Ovary (tissue), 10 donors: ENCODE measurements at places on chromosomes 1 and 21. TPM values are rescaled to one million over a fixed set of nuclear protein-coding genes. Genes with fewer than 3 reads are reported as not detected.

- no peak for DNase-seq
Observed at GRCh38 chr1:167599957-167600581, 30.0 kb upstream of the RCSD1 start.

The IRF6 gene
- polyA plus RNA-seq, result 2.5 TPM

DNA sequence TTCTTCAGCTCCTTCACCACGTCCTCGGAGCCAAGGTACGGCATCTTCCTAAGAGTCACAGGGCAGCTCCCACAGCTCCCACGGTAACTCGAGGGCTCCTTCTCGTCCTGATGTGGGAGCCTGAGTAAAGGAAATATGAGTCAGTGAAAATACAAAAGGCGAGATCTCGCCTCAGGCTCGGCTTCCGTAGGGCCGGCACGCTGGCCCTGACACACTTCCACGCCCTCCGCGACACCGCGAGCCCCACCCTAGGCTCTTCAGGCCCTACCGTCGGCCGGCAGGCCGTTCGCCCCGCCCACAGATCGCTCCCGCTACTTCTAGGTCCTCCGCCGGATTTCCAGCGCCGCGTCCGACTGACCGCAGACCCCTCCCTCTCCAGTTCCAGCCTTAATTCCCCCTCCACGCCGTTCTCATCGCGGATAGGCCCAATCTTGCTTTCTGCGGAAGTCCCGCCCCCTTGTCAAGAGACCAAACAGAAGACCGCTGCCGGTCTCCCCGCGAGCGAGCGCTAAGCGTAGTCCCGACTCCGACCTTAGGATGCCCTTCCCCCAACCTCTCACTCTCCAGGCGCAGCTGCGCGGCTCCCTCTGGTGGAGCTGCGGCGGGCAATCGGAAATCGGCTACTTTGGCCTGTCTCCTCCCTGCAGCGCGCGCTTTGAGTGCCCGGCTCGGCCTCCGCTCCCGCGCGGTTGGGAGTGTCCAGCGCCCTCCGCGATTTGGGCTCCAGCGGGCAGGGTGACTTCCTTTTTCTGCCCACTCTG, at the start of the genes AP4B1 and DCLRE1B:
Gene AP4B1, minus strand, starts transcription at position 126 of the 761 bp plus-strand sequence. Its CDS starts 82 bp downstream, at position 44.
Gene DCLRE1B, plus strand, starts transcription at position 653 of the 761 bp plus-strand sequence. CDS start 261 bp downstream, outside the sequence.
- peak; percentile 97 for DNase-seq

DNA sequence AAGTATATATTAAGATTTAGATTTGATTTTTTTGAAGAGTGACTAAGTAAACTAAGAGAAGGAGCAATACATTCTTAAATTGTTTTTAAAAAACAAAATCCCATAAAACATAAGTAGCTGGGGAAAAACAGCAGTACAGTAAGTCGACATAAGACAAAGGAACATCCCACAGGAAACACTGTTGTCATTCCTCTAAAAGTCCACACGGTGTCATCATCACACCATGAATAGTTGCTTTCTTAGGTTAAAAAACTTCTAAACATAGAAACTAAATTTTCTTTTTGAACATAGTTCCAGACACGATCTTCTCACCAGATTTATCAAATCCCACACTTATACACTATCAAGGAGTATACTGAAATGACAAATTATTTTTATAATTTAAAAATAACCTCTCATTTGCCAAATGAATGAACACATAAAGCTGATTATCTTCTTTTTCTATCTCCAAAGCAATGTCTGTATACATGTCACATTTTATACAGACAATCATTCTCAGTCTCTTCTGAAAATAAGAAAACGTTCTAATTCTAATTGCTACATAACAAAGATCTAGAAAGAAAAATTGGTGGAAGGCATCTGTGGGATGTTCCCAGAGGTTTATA, 15.8 kb downstream of the ODF2L start:
- DNase-seq, result no peak

DNA sequence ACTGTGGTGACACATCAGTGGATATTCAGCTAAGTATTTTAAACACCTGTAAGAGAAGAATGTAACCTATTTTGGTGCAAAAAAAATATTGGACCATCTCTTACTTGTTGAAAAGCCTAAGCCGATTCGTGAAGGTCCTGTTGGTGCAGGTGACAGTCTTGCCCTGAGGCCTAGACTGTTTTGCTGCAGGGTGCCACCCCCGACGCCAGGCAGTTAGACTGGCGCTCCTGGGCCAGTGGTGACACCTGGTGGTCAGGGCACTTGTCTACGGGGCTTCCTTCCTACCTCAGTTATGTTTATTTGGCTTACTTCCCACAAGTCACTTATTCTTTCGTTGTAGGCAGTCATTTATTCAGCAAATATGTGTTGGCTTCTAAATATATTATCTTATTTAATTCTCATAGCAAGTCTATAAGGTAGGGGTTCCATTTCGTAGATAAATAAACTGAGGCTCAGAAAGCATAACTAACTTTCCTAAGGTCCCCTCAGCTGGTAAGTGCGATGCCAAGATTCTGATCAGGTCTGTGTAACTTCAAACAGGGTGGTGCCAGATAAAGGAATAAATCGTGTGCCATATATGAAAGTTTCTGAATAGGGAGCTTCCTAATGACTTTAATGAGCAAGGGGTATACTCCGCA, 1.9 kb downstream of the EEIG2 start:
- DNase-seq, result peak; percentile 30

The HTR6 gene
- polyA plus RNA-seq, result not detected

GRCh38 chr1:235259133-235259778, 68.7 kb downstream of the ARID4B start:
- no peak for DNase-seq

The MOB3C gene
- 13.2 TPM for polyA plus RNA-seq

- peak; percentile 90 for DNase-seq
Observed at GRCh38 chr1:228487336-228488124, at the start of gene RNF187. Gene RNF187, plus strand, starts transcription at chr1:228487382.

The CCDC181 gene
- polyA plus RNA-seq, result 5.5 TPM

The TSSK3 gene
- polyA plus RNA-seq, result 0.78 TPM

DNA sequence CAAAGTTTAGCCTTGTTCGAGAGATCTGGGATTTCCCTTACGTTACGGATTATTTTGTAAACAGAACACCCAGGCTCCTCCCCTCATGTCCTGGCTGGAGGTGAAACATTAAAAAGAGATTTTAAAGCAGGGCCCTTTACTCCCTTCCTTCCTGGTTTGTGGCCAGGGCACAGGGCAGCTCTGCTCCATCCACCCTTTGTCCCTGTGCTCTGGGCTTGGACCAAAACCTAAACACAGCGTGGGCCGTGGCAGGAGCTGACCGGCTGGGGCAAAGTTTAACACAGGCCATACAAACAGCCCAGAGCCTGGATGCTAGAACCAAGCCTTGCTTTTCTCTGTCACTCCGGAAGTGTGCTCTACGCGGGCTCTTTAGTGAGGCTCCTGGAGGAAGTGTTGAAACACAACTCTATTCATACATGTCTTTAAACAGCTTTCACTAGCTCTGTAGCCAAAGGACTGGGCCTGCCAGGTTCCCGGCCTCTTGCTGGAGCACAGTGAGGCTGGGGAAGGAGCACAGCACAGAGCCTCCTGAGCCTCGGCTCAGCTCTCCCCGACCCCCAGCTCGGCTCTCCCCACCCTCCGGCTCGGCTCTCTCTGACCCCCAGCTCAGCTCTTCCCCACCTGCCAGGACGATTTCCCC, 84.7 kb downstream of the PDE9A start:
- DNase-seq, result peak; percentile 55

The OR2L2 gene
- 0.12 TPM for polyA plus RNA-seq

The LCE3D gene
- not detected for polyA plus RNA-seq

- no peak for DNase-seq
Observed at GRCh38 chr1:192805832-192806323, 3.0 kb upstream of the RGS2 start.

The OR6N1 gene
- polyA plus RNA-seq, result not detected

- peak; percentile 72 for DNase-seq
Observed at GRCh38 chr1:31155216-31155806, 84.4 kb downstream of the NKAIN1 start.

DNA sequence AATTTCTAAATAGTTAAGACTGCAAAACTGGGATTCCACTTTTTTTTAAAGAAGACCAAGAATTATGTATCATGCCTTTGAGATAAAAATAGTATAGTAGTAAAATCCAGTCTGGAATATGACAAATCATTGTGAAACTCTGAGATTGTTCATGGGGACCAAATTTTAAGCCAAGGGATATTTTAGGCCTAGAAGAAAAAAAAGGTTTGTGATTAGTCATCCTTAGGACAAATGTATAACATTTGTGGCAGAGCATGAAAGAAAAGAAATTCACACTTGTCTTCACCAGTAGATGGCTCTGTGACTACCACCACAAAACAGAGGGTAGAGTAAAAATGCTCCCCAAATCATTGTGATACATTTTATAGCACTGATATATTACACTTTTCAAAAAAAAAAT, 226.1 kb downstream of the KCTD3 start:
- DNase-seq, result no peak

- DNase-seq, result no peak
Observed at GRCh38 chr1:225651872-225652728, 823 bp downstream of the ENAH start.

DNA sequence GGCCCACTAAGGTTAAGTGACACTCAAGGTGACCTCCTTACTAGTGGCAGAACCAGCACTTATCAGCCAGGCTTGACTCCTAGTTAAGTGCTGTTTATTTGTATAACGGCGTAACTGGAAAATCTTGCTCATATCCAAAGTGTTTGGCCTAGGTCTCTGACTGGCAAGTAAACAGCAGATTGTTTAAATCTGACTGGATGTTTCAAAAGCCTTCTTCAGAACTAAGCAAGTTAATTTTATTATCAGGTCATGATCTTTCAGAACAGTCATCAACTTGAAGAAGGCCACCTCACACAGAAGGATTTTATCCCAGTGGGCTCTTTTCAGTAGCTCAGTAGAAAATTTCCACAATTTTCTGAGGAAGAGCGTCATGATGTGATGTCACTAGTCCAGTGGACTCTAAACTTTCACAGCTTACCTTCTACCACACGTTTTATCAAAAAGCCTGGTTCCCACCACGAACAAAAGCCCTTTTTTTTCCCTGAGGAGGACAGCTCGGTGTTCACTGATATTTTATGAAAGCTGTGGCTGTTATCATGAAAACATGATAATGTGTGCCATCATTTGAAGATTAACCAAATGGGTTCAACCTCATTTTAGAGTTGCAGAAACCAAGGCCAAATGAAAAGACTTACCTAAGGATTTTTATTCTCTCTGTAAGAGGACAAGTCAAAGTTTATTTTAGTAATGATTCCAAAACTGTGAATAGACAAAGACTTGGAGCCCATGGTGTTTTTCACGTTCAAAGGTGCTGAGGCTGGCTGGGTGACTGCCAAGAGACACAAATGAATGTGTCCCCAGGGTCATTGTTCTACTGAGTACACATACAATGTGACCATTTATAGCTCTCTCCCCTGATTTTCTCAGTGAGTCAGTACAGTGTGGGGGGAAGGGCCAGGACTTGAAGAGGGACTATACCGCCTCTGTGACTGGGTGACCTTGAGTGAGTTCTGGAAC, 9.1 kb downstream of the SGIP1 start:
- no peak for DNase-seq

The CLCA1 gene
- not detected for polyA plus RNA-seq

The ADAMTS1 gene
- 155 TPM for polyA plus RNA-seq

- DNase-seq, result no peak
Observed at GRCh38 chr1:207109004-207109403, 5.0 kb downstream of the C4BPA start.

The RORC gene
- 0.39 TPM for polyA plus RNA-seq

- peak; percentile 93 for DNase-seq
Observed at GRCh38 chr21:39022863-39023693, 160.2 kb downstream of the PSMG1 start.

The GPX7 gene
- 23.1 TPM for polyA plus RNA-seq

DNA sequence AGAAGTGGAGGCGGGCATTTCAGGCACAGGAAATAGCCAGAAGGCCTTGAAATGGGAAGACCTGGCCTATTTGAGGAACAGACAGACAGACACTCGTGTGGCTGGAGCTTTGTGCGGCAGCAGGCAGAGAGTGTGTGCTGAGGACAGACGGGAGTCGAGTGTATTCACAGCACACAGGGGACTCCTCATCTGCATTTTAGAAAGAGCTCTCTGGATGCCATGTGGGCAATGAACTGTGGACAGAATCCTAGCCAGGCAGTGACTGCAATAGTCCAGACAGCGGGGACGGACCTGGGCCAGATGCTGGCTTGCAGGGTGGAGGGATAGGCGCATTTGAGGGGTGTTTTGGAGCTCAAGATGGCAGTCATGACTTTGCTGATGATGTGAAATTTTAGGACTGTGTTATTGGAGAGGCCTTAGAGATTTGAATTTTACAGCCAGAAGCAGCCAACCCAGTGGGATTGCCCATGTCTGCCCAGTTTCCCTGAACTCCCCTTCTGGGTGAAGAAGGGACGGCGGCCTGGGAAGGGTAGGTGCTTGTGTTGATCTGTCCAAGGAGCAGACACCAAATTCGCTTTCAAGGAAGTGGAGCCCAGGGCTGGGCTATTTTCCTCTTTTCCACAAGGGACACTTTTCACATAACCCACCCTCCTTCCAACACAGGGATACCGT, 43.7 kb downstream of the CHAF1B start:
- DNase-seq, result no peak

The B3GALT2 gene
- 2.9 TPM for polyA plus RNA-seq

DNA sequence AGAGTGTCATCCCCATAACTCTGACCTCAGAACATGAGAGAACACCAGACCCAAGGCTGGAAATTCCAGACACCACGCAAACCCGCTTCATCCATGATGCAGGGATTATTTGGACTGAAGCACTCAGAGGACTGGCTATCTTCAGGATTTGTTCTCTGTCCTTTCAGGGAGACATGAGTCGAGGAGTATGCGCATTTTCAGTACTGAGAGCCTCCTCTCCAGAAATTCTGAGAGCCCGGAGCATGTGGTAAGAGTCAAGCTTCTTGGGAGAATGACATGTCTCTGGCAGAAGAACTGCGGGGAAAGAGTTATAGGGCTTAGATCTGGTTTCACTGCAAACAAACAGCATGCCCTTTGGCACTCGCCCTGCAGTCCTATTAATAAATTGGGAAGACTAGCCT, 6.9 kb downstream of the LAX1 start:
- DNase-seq, result no peak

The FAM78B gene
- 1.4 TPM for polyA plus RNA-seq

GRCh38 chr1:62194651-62195544, at the start of gene L1TD1:
Gene L1TD1, plus strand, starts transcription at chr1:62194849. Its CDS starts 11,780 bp downstream, at chr1:62206629.
- DNase-seq, result no peak

DNA sequence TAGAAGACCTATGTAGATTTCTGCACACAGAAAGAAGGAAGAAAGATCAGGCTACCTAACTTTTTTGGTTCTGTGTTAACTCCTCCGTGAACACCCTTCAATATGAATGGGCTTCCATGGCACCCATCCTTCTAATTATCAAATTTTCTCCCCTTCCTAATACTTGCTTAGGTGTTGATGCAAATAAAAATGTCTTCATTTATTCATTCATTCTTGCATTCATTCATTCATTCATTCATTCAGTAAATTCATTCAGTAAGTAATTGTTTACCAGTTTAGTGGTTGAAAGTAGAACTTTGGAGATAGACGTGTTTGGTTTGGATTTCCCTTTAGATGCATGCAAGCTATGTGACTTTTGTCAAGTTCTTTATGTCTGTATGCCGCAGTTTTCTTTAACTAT, 4.6 kb downstream of the CHI3L2 start:
- DNase-seq, result no peak

The CLIC6 gene
- polyA plus RNA-seq, result 6.8 TPM

The GRIK3 gene
- polyA plus RNA-seq, result 0.18 TPM

GRCh38 chr1:16183765-16184556, 28.1 kb upstream of the EPHA2 start:
- DNase-seq, result no peak

The IL12RB2 gene
- 0.02 TPM for polyA plus RNA-seq
